Panc1 (cell line): ENCODE measurements at places on chromosomes 2 and 18. TPM values are rescaled to one million over a fixed set of nuclear protein-coding genes. Genes with fewer than 3 reads are reported as not detected.

DNA sequence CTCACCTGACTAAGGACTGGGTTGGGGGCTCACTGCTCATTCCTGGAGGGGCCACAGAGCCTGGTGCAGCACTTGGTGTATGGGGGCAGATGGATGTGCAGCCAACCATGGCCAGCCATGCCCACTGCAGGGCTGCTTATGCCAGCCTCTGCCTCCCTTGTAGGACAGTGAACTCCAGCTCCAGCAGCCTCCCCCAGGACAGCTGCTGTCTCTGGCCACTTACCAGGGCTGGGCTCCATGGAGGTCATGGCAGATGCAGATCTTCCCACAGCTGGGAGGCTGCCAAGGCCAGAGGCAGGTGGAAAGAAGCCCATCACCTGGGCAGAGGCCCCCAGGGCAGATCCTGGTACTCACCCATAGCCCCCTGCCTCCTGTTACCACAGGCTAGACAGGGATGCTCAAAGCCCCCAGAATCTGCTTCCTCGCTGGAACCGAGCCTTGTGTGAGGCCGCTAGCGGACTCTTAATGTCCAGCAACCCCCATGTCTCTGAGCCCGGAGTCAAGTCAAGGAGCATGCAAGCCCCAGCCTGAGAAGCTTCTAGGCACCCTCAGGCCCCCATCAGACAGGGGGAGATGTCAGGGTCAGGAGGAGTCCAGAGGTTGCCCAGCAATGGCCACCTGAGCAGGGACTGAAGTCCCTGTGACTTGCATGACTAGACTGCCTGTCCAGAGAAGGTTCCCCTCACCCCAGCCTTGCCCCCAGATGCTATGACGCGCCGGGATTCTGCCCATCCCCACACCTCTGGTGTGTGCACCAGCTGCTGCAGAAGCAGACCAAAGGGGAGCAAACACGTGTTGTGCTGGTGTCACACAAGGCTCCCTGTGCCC is 123.6 kb downstream of the TWIST2 start:
- no peak overlapping the region; the same call in 1 of the 2 replicates for H3K27ac ChIP-seq
- H3K4me1 ChIP-seq: peaks cover 23% of the 10 kb centered on the region
- no peaks in the 10 kb centered on the region for H3K36me3 ChIP-seq
- no peak for DNase-seq
- no peaks in the 10 kb centered on the region for H3K27me3 ChIP-seq

The C18orf32 gene
- total RNA-seq: 38.0 TPM

The HOXD8 gene
- not detected for total RNA-seq

The EMILIN1 gene
- total RNA-seq: 0.31 TPM

The SCN7A gene
- 0.03 TPM for total RNA-seq

DNA sequence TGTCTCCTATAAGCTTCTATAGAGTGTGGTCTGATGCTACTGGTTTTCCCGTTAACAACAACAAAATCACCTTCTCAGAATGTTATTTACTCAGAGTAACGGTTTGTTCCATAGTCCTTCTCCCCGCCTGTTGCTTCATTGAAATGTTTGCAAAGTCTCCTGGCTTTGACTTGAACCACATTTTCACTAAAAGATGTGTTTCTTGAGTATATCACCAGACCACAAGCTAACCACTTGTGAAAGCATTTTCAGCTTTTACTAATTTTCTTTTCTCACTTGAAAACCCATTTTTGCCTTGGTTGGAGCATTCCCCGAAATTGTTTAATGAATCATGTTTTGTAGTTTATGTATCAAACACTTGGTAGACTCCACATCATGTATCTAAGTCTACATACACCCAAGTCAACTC is 121.2 kb downstream of the DPP4 start:
- H3K27ac ChIP-seq: no peak overlapping the region
- peaks cover 2% of the 10 kb centered on the region for H3K27me3 ChIP-seq
- no peaks in the 10 kb centered on the region for H3K4me1 ChIP-seq

DNA sequence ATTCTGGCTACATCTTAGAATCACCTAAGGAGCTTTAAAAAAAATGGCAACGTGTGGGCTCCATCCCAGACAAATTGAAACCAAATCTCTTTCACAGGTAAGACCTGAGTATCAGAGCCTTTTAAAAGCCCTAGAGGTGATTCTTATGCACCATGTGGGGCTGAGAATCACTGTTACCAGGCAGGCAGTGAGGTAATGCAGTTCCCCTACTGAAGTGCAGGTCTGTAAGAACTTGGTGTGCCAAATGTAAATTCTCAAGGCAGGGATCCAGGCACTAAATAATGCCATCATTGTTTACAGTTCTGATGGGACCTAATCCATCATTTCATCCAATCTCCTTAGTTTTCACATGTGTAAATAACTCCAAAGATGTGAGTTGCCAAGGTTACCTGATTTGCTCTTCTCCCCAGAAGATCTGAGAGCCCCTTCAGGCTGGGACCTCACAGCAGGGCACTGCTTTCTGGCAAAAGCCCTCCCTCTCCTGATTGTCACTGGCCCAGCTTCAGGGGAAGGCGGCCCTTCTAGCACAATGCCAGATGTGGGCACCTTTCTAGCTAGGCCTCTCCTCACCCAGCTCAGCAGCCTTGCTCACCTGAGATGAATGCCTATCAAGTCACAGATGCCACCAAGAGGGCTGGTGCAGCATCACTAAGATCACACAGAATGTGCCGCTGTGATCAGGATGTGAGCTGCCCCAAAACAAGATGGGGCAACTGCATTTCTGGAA is 73.6 kb upstream of the RGPD5 start:
- DNase-seq: no peak
- no peak overlapping the region for H3K27ac ChIP-seq
- H3K4me3 ChIP-seq: no peak overlapping the region
- H3K27me3 ChIP-seq: no peaks in the 10 kb centered on the region
- H3K4me1 ChIP-seq: no peaks in the 10 kb centered on the region

- no peaks in the 10 kb centered on the region for H3K36me3 ChIP-seq
- H3K4me3 ChIP-seq: no peak overlapping the region
- DNase-seq: no peak
- H3K27me3 ChIP-seq: peaks cover 31% of the 10 kb centered on the region
- H3K27ac ChIP-seq: no peak overlapping the region
Measured at GRCh38 chr2:172739661-172740266, 4.1 kb downstream of the RAPGEF4 start.

DNA sequence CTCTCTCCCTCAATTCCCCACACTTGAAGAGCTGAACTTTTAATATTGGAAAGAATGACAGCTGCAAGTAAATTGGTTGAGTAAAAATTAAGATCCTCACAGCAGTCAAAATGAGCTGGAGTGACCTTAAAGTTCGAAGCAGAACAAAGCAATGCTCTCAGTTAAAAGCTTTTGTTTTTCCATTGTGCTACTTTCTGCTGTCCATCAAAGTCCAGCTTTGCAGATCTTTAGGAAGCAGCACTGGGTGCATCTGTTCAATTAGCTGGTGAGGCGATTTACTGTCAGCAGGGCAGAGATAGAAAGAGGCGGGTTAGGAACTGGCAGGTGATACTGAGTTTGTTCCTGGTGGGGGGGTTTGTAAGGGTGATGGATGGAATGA is 834.8 kb downstream of the CPS1 start:
- H3K27ac ChIP-seq: no peak overlapping the region
- no peak overlapping the region for H3K4me3 ChIP-seq
- no peaks in the 10 kb centered on the region for H3K27me3 ChIP-seq
- DNase-seq: no peak
- no peaks in the 10 kb centered on the region for H3K36me3 ChIP-seq

- H3K36me3 ChIP-seq: no peaks in the 10 kb centered on the region
- DNase-seq: no peak
- no peak overlapping the region for H3K27ac ChIP-seq
- peaks cover 5% of the 10 kb centered on the region; the same call in 1 of the 2 replicates for H3K27me3 ChIP-seq
- 0 out of 2 replicates have a peak, but pooled peaks cover 2% of the 10 kb centered on the region for H3K4me1 ChIP-seq
- no peak overlapping the region for H3K4me3 ChIP-seq
Measured at GRCh38 chr2:111035830-111036441, 84.8 kb upstream of the BCL2L11 start.

The C18orf63 gene
- total RNA-seq: not detected

DNA sequence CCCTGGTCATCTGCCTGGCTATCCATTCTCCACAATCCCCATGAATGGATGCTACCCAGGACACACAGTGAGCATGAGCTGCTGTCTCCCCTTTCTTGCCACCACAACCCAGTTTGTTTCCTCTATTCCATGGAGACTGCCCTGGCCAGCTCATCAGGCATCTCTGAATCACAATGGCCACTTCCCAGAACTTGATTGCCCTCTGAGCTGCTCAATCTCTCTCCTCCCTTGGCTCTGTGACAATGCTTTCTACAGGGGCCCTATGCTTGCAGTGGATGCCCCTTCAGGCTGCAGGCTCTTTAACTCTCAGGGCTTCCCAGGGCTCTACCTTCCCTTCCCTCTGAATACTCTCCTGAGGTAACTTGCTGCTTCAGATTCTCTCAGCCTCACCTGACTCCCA is 14.4 kb upstream of the SLC4A5 start:
- H3K27ac ChIP-seq: no peak overlapping the region
- DNase-seq: no peak
- no peaks in the 10 kb centered on the region for H3K4me1 ChIP-seq

DNA sequence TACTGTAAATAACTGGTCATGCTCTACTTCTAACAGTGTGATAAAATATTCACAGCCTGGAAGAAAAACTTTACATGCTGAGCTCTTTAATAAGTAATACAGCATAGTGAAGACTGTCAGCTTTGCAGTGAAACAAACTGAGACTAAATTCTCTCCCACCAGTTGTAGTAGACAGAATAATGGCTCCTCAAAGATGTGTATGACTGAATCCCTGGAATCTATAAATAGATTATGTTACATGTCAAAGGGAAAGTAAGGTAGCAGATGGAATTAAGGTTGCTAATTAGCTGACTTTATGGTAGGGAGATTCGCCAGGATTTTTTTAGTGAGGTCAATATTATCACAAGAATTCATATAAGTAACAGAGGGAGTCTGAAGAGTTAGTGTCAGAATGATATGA is 609.5 kb upstream of the VRK2 start:
- no peaks in the 10 kb centered on the region for H3K4me1 ChIP-seq
- no peak overlapping the region for H3K4me3 ChIP-seq
- H3K27ac ChIP-seq: no peak overlapping the region

GRCh38 chr2:74554820-74555531 is 456 bp downstream of the DOK1 start:
- no peak for DNase-seq
- peaks cover 11% of the 10 kb centered on the region; the same call in 1 of the 2 replicates for H3K4me1 ChIP-seq
- H3K27me3 ChIP-seq: no peaks in the 10 kb centered on the region

DNA sequence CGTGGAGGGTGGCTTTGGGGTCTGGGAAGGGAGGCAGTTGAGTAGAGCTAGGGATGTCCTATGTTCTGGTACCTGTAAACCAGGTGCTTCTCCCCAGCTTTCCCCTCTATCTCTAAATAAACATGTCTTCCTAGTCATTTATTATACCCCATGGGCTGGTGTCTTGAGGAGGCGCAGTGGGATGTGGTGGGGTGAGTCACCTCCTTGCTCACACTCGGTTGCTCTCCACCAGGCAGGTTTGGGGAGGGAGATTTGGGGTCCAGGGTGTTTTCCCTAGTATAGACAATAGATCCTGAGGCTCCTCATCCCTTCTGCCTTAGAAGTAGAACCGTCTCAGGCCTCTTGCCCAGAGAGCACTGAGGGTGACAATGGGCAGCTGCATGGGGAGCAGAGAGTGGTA is 5.1 kb downstream of the PSD4 start:
- no peaks in the 10 kb centered on the region for H3K27me3 ChIP-seq
- no peak overlapping the region for H3K27ac ChIP-seq
- no peak for DNase-seq
- H3K4me3 ChIP-seq: no peak overlapping the region

The CCDC138 gene
- total RNA-seq: 10.1 TPM

GRCh38 chr18:21241301-21242048 is 557 bp upstream of the GREB1L start:
- H3K27ac ChIP-seq: peak overlapping the region; percentile 31
- peak overlapping the region; percentile 57 for H3K4me3 ChIP-seq
- no peak for DNase-seq
- no peaks in the 10 kb centered on the region; the same call in 1 of the 2 replicates for H3K4me1 ChIP-seq
- no peaks in the 10 kb centered on the region for H3K27me3 ChIP-seq

The CXCR1 gene
- not detected for total RNA-seq

DNA sequence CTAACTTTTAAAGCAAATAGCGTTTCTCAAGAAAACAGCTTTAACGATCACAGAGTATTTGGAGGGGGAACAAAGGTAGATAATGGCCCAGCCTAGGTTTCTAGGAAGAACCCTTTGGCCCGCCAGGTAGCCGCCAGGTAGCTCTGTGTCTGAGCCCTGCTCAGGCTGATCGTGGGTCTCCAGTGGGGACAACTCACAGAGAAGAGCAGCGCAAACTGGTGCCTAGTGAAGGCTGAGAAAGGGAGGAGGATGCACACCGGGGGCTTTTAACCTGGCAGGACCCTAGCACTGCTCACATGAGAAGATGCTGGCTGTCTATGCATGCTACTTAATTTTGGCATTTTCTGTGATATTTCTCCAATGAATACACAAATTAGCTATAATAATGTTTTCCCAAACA is 5.8 kb downstream of the NGEF start:
- no peak overlapping the region for H3K4me3 ChIP-seq
- no peak for DNase-seq
- H3K4me1 ChIP-seq: peaks cover 2% of the 10 kb centered on the region
- no peak overlapping the region for H3K27ac ChIP-seq
- no peaks in the 10 kb centered on the region for H3K27me3 ChIP-seq
- no peaks in the 10 kb centered on the region for H3K36me3 ChIP-seq

The IL1R1 gene
- total RNA-seq: 7.1 TPM

GRCh38 chr2:239469106-239469960 is 68.5 kb upstream of the HDAC4 start:
- no peaks in the 10 kb centered on the region for H3K36me3 ChIP-seq
- H3K4me3 ChIP-seq: no peak overlapping the region
- H3K27me3 ChIP-seq: peaks cover 4% of the 10 kb centered on the region
- H3K27ac ChIP-seq: no peak overlapping the region
- DNase-seq: no peak

DNA sequence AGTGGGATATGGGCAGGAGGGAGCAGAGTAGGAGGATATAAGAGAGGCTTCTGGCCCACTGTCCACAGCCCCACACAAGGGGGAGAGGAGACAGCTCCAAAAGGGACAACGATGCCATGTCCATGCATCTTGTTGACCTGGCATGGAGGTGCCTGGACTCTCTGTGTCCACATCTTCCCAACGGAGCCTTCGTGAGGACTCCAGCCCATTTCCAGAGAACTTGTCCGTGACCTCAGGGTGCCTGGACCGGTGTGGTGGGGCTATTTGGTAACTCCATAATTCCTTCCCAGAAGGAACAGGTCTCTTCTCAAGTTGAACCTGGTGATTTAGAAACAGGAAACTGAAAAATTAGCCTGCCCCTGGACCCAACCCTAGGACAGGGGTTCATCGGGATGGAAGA is 133.9 kb downstream of the CYP26B1 start:
- no peak for DNase-seq
- H3K27me3 ChIP-seq: no peaks in the 10 kb centered on the region
- no peaks in the 10 kb centered on the region for H3K4me1 ChIP-seq
- no peak overlapping the region for H3K27ac ChIP-seq
